ENCODE measurements at places on chromosomes 6 and 20.

DNA sequence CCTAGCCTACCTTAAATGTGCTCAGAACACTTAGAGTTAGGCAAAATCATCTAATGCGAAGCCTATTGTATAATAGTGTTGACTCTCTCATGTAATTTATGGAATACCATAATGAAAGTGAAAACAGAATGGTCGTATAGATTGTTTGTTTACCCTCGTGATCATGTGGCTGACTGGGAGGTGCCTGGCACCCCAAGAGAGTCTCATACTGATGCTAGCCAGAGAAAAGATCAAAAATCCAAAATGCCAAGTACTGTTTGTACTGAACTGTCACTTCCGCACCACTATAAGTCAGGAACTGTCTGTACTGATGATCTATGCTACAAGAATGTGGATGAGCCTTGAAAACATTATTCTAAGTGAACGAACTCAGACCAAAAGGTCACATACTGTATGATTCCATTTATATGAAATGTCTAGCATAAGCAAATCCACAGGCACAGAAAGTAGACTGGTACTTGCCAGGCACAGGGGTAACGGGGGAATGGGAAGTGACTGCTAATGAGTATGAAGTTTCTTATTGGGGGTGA is 22.4 kb downstream of the ZMYND8 start:
- DNase-seq = no peak

DNA sequence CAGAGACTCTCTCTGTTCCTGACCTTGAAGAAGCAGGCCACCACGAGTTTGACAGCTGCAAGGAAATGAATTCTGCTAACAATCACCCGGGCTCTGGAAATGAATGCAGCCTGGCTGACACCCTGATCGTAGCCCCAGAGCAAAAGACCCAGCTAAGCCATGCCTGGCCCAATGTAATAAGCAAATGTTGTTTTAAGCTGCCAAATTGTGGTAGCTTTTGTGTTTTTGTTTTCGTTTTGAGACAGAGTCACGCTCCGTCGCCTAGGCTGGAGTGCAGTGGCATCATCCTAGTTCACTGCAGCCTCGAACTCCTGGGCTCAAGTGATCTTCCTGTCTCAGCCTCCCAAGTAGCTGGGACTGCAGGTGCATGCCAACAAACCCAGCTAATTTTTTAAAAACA is 3.3 kb upstream of the OXT start:
- no peak for DNase-seq

DNA sequence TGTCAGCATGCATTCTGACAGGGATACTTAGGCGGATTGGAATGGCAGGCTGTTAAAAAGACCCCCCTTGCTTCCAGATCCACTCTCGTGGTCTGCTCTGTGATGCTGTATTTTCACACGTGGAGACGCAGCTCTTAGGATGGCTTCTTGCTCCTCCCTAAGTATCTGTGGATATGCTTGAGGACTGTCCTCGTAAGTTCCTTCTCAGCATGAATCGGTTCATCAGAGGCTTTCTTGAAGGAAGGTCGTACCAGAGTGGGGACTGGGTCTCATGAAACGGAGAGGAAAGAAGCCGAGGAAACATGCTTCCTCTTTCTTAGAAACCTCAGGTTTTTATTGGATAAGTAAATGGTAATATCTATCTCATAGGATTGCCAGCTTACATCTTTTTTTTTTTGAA is 220.4 kb downstream of the FARS2 start:
- no peak for DNase-seq

DNA sequence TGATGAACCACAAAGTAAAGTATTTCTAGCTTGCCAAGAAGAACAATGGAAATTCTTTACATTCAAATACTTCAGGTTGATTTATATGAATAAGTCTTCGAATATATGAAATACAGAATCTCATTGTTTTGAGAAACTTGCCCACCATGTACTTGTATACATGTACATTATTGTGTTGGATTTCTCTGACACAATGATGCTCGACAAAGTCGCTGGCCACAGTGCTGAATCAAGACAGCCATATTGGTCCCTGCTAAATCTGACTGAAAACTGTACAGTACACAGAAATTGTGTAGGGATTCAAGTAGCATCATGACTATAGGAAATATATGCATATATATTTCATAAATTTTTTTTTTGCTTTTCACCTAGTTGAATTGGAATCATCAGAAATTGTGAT is 13.1 kb upstream of the LIN28B start:
- DNase-seq = no peak

- no peak for DNase-seq
Measured at GRCh38 chr6:151291722-151292059, 51.9 kb downstream of the AKAP12 start.

DNA sequence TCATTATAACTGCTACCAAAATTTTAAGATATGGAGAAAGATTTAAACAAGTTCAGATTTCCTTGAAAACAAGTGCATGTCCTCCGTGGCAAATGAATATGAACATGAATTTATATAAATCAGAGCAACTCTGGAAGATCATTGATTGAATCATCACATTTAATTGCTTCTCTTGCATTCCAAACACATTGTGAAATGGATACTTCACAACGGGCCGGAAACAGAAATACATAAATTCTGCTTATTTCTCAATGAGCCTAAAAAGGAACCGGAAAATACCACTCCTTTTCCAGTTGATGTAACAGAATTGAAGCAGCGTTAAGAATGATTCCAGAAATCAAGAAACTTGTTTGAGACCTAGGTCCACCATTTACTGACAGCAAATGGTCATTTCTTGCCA is 134.6 kb upstream of the BTN3A2 start:
- DNase-seq = no peak

- no peak for DNase-seq
Measured at GRCh38 chr6:164185471-164185871, 771.0 kb downstream of the QKI start.

- no peak for DNase-seq
Measured at GRCh38 chr6:88165844-88166492, at the start of gene CNR1. CNR1 (minus strand) TSS chr6:88166347; CDS start chr6:88145274, 21,073 bp downstream.

DNA sequence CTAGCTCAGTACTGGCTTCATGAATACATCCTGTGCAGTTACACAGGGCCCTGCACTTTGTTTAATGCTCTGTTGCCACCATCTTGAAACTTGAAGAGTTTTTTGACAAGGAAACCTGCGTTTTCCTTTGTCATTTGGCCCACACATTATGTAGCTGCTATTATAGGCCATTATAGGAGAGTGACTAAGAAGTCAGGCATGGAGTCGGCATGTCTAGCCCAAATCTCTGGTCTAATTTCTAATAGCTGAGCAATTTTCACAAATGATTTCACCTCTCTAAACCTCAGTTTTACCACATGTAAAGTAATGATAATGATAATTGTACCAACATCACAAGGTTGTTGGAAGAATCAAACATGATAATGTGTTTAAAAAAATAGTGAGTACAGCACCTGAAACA is 67.1 kb upstream of the MYLIP start:
- no peak for DNase-seq

DNA sequence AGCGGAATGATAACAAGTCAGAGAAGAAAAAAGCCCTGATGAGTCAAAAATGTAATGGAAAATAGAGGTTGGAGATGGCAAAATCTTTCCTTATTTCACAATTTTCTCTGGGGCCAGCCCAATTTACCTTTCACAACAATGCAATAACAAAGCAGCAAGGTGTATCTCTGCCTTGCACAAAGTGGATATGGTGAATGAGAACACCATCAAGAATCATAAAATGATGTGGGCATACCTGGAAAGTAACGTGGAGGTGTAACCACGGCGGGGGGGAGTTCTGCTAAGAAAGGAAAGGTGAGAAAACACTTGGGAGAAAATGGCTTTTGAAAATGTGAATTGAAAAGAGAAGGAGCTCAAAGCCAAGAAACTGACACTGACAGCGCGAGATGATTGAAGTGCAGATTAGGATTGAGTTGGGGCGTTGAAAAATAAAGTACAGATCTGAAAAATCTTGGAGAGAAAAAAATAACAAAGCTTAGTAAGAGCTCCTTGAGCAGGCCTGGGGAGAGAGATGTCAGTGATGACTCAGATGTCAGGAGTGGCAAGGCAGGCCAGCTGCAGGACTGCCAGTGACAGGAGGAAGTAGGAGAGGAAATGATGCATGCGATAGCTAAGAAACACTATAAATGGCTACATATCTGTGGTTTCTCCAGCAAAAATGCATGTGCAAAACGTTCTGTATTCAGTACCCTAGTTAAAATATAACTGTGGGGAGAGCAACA is 26.2 kb downstream of the ARHGAP18 start:
- no peak for DNase-seq

DNA sequence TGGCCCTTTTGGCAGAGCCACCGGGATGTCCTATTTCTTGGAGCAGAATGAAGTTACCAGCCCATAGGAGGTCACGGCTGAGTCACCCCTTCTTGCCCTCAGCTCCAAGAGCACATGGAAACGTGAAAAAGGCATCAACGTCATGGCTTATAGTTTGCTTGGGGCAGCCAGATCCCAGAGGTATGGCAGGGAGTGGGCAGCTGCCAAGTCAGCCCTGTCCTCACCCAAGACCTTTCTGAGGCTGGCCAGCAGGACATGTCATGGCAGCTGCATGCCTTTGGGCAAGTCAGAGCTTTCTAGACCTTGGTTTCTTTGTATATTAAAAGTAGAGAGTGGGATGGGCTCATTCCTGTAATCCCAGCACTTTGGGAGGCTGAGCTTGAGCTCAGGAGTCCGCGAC is 8.2 kb upstream of the MDFI start:
- DNase-seq = no peak

DNA sequence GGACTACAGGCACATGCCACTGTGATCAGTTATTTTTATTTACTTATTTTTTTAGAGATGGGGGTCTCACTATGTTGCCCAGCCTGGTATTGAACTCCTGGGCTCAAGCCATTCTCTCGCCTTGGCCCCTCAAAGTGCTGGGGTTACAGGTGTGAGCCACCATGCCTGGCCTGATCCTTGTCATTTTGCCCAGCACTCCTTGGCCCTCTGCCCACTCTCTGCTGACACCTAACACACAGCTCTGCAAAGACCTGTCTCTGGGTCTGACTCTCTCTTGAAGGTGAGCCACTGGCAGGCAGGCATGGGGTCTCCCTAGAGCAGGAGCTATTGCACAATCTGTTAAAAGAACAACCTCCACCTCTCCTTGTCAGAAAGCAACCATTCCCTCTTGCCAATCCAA is 155.6 kb downstream of the ZFP64 start:
- no peak for DNase-seq

- DNase-seq = no peak
Measured at GRCh38 chr6:85660181-85660611, 17.5 kb upstream of the SYNCRIP start.

DNA sequence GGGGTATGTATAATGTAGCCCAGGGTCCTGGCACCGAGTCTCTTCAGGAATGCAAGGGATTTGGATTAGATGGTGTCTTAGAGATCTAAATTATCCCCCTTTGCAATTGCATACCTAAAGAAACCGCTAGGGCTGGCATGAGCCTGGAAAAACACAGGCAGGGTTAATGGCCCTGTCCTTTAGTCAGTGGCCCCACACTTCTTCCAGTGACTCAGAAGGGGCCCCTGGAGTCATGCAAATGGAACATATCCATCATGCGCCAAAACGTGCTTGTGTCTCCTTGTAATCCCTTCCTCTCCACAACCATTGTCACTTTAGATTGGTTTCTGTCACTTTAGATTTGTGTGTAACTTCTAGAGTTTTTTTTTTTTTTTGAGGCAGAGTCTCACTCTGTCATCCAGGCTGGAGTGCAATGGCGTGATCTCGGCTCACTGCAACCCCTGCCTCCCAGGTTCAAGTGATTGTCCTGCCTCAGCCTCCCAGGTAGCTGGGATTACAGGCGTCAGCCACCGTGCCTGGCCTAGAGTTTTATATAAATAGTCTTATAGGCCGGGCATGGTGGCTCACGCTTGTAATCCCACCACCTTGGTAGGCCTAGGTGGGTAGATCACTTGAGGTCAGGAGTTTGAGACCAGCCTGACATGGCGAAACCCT is 8.7 kb upstream of the MYBL2 start:
- peak; percentile 25 for DNase-seq

DNA sequence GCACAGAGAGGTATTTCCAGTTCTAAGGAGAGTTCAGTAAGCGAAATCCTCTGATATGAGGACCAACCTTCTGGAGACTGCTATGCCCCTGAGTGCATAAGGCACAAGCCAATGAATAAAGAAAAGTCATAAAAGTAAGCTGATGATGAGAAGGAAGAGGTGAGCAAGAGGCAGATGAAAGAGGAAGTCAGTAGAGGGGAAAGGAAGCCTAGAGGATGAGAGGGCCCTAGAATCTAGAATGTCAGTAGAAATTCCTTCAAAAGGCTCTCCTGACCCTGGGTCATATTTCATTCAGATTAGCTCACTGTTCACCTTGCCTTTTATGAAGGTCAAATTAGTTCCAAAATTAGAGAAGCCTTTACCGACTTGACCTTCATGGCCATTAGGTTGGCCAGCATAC is 209.2 kb downstream of the CD83 start:
- no peak for DNase-seq

DNA sequence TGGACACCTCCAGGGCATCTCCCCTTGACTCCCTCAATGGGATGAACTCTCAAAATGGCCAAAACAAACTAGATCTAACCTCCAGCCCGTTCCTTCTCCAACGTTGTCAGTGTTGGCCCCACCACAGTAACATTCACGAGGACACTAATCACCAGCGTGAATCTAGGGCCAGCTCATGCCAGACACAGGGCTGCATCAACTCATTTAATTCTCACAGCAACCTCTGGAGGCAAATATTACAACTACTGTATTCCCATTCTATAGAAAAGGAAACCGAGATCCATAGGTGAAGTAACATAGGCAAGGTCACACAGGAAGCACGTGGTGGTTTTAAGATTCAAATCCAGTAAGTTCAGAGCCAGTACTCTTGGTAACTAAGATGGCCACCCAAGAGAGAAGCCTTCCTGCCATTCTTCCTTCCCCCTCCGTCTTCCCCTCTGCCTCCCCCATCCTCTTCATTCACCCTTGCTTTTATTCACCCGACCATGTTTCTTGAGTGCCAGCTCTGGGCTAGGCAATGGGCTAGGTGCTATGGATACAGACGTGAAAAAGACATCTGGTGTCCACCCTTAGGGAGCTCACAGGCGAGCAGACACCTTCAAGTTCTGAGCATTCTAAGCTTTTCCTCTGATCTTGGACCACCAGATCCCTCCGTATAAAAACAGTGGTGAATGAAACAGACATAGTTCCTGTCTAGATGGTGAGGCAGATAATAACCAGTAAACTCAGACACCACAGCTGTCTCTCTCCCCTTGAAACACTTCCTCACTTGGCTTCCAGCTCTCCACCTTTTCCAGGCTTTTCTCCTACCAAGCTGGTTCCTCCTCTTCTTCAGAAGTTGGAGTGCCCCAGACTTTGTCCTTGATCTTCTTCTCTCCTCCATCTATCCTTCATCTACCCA is 9.6 kb downstream of the CCM2L start:
- DNase-seq = no peak

- DNase-seq = no peak
Measured at GRCh38 chr6:16476861-16477260, 238.5 kb downstream of the GMPR start.

Measured in activated CD8-positive, alpha-beta memory T cell treated with anti-CD3 and anti-CD28 coated beads for 48 hours (primary cell).